ENCODE measurements at places on chromosomes 11 and 22.

GRCh38 chr11:2410616-2411015 is 10.1 kb downstream of the TSSC4 start:
- DNase-seq: no peak

DNA sequence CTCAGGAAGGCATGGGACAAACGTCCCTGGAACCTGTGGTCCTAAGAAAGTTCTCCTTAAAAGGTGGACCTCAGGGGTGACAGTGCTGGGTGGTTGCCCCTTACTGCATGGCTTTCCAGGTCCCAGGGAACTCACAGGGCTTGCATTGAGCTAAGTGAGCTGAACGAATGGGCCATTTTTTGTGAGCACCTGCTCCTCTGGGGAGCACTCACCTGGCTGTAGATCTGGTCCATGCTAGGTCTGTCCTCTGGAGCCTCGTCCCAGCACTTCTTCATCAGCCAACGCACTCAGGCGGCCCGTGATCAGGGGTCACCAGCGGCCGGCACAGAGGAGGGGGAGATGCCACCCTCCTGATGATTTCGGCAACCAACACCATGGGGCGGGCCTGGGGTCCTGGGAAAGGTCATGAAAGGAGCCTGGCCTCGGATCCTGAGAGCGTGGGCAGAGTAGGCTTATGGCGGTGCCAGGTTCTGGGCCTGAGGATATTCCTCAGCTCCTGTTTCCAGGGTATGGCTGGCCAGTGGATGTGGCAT is 36.8 kb upstream of the LRRC32 start:
- no peak for DNase-seq

DNA sequence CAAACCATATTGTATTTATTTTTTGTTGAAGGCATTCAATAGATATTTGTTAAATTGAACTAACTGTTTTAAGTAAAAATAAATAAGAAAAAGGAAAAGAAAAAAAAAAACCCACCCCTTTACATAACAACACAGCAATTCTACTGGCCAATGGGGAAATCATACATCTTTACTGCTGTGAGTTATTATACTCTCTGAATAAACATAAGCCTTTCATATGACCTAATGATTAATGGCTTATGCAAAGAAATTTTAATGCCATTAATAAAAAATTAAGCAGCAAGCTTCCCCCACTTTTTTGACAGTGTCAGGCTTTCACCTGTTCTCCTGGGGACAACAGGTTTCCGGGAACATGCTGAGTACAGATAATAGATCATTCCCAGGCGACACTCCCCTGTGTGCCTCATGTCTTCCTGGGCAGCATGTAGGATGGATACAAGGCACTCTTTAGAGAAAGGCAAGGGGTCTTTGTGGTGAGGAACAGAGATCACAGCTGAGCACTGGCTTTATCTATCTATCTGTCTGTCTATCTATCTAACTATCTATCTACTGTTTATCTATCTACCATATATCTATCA is 676.0 kb downstream of the NTM start:
- DNase-seq: no peak

DNA sequence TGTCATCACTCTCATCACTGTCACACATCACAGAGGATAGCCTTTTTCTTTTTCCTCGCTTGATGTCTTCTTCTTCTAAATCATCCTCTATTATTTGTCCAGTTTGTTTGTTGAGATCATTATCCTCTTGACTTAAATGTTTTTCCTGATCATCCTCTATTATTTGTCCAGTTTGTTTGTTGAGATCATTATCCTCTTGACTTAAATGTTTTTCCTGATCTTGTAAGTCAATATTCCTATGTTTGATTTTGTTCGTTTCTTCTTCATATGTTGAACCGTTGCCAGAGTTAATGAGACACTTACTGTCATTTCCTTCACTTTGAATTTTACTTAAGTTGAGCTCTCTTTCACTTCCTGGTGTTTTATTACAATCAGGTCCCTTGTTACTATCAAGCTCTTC is 5.6 kb downstream of the CCDC82 start:
- DNase-seq: no peak

- DNase-seq: no peak
These were observed 13.6 kb downstream of the PLA2G6 start for GRCh38 chr22:38167988-38168407.

GRCh38 chr11:76424891-76425290 is 19.9 kb upstream of the EMSY start:
- DNase-seq: no peak

DNA sequence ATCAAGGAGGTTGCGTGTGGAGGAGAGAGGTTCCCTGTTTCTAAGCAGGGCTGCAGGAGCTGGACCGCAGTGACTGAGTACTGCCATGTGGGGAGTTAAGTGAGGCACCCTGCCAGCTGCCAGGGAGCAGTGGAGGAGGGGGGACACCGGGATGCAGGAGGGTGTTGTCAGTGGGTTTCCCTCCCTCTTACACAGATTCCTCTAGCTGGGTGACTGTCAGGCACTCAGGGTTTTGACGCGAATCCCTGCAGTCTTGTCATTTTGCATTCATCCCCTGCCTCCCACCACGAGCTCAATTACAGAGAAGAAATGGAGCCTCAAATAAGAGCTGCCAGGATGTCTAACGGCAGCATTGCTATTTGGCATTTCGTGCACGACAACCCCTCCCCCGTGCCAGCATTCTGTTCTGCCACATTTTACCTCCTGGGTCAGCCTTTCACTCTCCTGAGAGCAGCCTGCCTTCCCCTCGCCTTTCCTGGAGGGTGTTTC is 119.8 kb upstream of the SORL1-AS1 start:
- DNase-seq: no peak

- DNase-seq: no peak
These were observed 2.0 kb upstream of the EHD1 start for GRCh38 chr11:64880240-64881001.

- no peak for DNase-seq
These were observed 188.2 kb upstream of the ANO3 start for GRCh38 chr11:26143566-26144290.

- DNase-seq: no peak
These were observed 10.6 kb upstream of the DGKZ start for GRCh38 chr11:46336563-46337180.

DNA sequence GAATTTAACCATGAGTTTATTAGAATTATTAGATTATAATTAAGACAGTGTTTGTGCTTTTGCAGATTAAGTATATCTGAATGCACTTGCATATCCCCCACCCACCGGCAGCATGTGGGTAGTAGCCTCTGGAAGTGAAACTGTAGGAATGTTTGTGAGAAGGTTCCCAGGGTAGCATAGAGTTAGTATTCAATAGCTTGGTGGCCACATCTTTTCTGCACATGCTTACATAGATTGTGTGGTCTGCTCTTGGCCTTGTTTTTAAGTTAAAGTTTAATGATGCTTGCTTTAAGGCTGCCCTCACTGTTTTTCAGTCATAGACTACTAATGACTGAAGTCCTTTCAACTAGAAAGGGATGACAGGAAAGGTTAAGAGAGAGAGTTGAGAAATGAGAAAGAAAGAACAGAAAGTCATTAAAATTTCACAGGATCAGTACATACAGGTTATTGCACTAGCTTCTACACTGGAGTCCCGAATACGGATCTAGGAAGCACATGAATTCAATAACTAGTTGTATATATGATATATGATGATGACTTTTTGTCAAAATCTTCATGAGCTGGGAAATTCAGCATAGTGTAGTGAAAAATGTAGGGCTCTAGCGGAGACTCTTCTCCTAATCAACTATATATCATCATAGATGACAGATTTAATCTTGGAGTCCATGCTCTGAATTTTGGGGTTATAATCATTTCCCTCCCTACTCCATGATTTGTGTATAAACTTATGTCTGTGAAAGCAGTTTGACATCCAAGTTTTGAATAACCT is 137.1 kb downstream of the ARHGAP42 start:
- no peak for DNase-seq

DNA sequence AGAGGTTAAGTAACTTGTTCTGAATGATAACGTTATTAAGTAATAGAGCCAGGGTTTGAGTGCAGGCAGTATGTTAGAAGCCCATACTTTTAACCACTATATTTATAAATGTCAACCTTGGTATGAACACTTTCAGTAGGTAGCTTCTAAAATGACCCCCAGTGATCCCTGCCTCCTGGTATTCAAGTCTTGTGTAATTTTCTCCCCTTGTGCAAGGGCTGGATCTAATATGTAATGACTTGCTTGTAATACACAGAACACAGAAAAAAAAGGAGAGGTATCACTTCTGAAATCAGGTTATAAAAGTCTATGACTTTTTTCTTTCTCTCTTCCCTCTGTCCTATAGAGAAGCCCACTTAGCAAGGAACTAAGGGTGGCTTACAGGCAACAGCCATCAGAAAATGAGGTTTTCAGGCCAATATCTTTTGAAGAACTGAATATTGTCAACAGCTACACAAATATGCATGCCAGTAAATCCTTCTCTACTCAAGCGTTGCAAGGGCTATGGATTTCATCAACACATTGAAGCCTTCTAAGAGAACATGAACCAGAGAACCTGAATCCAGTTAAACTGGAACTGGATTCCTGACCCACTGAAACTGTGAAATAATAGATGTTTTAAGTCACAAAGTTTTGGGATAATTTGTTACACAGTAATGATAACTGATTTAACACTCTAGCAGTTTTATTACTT is 712.3 kb downstream of the METTL15 start:
- no peak for DNase-seq

GRCh38 chr11:12411806-12412727 is 34.7 kb downstream of the PARVA start:
- DNase-seq: peak; percentile 90

GRCh38 chr11:79335681-79336080 is 105.1 kb downstream of the TENM4 start:
- no peak for DNase-seq

DNA sequence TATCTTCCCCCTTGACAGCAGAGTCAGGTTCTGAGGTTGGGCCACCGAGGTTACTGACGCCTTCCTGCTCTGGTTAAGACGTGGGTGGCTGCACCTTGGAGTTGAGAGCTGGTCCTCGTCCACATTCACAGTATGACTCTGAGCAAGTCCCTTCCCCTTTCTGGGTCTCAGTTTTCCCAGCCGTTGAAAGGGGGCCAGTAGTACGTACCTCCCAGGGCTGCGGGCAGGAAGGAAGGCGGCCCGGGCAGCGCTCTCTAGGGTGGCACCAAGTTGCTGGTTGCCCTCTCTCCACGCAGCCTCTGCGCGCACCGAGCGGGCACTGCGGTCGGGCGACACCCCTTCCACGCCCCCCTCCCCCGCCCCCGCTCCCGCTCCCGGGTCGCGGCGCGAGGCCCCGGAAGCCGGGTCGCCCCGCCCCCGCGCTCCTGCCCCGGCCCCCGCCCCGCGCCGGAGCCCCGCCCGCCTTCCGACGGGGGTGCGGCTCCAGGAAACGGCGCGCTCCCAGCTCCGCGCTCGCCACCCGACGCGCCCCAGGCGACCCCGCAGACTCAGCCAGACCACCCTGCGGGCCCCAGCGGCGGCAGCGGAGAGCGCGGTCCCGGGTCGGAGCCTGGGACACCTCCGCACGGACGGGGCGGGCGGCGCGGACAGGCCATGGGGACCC is at the start of gene EHBP1L1:
EHBP1L1 (plus strand) TSS at position 486 of the 664 bp plus-strand sequence. CDS start 250 bp downstream, outside the sequence.
- DNase-seq: peak; percentile 31

DNA sequence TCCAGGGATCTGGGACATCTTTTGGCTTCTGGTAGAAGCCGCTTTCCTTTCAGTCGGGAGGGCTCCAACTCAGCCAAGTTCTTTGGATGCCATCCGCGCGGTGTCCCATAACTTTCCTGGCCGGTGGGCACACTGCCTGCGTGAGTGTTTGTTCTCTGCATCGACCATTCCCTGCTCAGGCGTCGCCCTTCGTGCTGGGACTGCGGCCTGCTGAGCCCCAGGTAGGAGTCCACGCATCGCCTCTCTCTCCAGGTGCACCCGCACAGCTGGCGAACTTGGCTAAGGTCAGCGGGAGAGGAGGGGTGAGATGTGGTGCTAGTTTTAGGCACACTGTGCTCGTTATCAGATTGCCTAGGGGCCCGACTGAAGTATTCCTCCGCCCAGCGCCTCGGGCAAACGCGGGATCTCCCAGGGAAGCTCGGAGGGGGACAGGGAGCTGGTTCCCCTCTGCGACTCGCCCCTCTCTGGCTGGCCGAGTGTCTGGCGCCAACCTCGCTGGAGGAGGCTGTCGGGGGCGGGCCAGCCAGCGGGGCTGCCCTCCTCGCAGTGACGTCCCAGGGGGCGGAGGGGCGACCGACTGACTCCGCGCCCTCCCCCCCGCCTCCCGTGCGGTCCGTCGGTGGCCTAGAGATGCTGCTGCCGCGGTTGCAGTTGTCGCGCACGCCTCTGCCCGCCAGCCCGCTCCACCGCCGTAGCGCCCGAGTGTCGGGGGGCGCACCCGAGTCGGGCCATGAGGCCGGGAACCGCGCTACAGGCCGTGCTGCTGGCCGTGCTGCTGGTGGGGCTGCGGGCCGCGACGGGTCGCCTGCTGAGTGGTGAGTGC is at the start of gene LAYN:
LAYN (plus strand) TSS at position 607 of the 823 bp plus-strand sequence; CDS start at position 731, 124 bp downstream.
- DNase-seq: peak; percentile 61

DNA sequence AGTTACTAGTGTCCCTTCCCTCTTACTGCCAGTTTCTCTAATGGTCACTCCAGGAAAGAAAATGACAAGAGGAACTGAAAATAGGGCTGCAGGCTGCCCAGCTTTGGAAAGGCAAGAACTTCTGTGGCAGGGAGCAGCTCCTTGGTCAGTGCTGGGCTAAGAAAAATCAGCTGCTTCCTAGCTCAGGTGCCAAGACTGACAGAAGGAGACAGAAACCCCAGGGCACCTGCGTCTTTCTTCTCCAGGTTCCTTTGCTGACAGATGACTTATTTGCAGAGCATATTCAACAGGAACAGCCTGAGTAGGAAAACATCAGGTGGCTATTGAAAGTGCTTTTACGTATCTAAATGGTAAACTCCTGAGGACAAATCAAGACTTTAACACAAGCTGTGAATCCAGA is 25.4 kb downstream of the MAML2 start:
- no peak for DNase-seq

GRCh38 chr22:41308054-41308453 is 6.7 kb downstream of the ZC3H7B start:
- DNase-seq: peak; percentile 68

DNA sequence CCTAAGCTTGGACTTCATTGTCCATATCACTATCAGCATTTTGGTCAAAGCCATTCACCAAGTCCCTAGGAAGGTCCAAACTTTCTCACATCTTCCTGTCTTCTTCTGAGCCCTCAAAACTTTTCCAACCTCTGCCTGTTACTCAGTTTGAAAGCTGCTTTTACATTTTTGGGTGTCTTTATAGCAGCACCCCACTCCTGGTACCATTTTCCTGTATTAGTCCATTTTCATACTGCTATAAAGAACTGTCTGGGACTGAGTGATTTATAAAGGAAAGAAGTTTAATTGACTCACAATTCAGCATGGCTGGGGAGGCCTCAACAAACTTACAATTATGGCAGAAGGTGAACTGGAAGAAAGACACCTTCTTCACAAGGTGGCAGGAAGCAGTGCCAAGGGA is 717.0 kb upstream of the CCDC90B start:
- DNase-seq: no peak

GRCh38 chr11:66863428-66864125 is 6.7 kb downstream of the LRFN4 start:
- DNase-seq: no peak

DNA sequence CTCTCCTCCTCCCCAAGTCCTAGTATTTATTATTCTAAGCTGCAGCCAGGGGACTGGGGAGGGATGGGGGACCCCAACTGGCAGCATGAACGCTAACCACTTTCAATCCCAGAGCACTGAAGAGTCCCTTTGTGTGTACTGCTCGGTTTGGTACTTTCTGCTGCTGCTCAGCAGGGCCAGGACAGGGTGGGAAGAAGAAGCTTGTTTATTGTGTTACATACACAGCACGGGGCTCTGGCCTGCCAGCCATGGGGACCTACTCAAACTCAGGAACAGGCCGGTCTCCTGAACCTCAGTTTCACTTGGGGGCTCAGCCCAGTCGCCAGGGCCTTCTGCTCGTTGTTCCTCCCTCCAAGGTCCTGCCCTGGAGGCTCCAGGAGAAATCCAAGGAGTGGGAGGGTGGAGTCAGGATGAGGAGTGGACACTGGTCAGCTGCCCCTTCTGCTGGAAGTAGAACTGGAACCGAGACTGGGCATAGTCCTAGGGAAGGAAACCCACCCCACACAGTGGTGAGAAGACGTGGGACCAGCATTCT is 616 bp upstream of the CPT1B start:
- no peak for DNase-seq
